ENCODE measurements at places on chromosomes 7 and 10. TPM values are rescaled to one million over a fixed set of nuclear protein-coding genes. Genes with fewer than 3 reads are reported as not detected.

MICALL2 gene
- 2.0 TPM for total RNA-seq

WBP1L gene
- 26.6 TPM for total RNA-seq

DRGX gene
- total RNA-seq, result not detected

GHRHR gene
- not detected for total RNA-seq
